HEK293T (cell line): ENCODE measurements at places on chromosomes 11 and 22.
A peak's percentile ranks its signal among the peaks of the same experiment; 100 is the strongest.

DNA sequence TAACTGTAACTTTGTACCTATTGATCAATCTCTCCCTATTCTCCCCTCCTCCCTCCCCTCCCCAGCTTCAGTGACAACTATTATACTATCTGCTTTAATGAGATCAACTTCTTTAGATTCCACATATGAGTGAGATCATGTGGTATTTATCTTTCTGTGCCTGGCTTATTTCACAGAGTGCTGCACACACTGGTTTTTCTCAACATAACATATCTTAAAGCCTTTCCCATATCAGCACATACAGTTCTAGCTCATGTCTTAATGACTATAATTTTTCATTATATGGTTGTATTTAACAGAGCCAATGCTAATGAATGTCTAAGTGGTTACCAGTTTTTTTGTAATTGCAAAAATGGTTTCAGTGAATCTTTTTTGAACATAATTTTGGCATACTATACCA is 340.3 kb upstream of the DDI1 start:
- no peak for DNase-seq

GRCh38 chr11:114784891-114785290 is 106.6 kb downstream of the NXPE2 start:
- DNase-seq, result no peak

DNA sequence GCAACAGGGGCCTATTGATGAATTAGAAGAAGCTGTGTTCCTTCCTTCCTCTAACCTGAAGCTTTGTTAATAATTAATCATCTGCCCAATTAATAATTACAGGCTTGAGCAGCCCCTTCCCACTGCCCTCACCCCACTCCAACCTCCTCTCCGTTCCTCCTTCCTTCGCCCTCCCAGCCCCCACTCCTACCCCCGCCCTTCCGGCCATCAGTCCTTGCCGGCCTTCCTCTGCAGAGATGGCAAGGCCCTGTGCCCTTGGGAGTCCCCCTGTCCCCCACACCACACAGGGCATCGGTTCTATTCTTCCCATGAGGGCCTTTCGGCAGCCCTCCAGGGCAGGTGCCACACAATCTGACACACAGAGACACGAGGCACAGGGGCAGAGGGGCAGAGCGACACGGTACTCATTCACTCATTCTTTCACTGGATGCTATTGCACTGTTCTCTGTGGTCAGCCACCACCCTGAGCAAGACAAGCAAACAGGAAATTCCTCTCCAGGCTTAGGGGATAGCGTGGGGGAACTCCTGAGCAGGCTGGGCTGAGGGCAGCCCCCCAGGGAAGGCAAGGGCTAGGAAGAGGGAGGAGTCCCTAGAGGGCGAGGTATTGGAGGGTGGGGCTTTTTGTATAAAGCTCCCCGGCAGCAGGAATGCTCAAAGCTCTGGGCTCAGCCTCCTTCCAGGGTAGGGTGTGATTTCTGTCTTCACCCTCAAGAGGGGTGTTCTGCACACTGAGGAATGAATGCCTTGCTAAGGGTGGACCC is 14.7 kb downstream of the MGAT3 start:
- no peak for DNase-seq

- peak; percentile 39 for DNase-seq
Observed at GRCh38 chr22:21837248-21837979, 30.0 kb downstream of the MAPK1 start.

- DNase-seq, result no peak
Observed at GRCh38 chr11:76674517-76675400, 4.2 kb upstream of the LRRC32 start.

DNA sequence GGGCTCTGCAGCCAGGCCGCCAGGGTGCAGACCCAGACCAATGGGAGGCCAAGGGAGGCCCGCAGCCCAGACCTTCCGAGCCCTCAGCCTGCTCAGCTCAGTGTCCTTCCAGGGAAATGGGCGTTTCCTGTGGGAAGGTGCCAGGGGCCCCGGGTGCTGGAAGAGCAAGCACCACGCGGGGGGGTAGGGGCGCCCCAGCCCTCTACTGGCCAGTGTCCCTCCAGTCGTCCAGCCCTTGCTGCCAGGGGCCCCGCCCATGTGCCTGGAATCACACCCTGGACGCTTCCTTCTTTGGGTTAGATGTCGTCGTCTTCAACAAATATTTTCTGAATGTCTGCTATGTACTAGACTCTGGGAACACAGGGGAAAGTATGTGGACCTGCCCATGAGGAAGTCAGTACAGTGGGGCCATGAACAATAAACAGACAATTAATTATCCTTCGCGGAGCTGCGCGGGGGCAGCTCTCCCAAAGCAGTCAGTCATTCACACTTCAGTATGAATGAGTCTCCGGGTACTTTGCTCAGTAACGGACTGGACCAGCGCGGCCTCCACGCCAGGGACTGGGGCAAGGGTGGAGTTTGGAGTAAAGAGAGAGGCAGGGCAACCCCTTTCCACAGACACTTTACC is 60.2 kb downstream of the CDKN1C start:
- DNase-seq, result no peak

DNA sequence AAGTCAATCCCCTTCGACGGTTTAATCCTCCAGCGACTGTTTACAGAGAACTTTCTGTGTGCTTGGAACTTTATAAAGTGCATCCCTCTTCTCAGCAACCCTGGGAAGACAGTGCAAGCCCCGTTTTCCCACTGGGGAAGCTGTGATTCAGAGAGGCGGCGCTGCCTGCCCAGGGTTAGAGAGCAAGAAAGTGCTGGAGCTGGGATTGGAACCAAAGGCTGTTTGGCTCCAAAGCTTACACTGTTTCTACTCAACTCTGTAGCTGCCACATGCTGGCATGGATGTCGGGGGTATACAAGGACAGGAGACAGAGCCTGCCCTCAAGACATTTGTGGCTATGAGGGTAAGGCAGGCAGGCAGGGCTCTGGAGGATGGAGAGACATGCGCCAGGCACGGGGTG is 13.0 kb downstream of the FBLN1 start:
- DNase-seq, result no peak

DNA sequence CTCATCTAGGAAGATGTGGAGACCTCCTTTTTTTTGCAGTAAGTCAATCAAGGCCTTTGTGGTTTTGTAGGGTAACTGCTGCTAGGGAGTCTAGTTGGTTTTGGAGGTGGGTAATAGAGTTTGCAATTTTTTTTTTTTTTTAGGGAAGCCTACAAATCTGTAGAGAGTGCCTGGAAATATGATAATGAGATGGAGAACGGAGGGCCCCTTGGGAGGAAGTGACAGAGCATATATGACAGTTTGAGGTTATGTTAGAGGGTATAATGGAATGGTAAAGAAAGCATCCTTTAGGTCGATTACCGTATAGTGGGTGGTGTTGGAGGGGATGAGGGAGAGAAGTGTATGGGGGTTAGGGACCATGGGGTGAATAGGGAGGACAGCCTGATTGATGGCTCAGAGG is 98.3 kb downstream of the ELP4 start:
- no peak for DNase-seq

DNA sequence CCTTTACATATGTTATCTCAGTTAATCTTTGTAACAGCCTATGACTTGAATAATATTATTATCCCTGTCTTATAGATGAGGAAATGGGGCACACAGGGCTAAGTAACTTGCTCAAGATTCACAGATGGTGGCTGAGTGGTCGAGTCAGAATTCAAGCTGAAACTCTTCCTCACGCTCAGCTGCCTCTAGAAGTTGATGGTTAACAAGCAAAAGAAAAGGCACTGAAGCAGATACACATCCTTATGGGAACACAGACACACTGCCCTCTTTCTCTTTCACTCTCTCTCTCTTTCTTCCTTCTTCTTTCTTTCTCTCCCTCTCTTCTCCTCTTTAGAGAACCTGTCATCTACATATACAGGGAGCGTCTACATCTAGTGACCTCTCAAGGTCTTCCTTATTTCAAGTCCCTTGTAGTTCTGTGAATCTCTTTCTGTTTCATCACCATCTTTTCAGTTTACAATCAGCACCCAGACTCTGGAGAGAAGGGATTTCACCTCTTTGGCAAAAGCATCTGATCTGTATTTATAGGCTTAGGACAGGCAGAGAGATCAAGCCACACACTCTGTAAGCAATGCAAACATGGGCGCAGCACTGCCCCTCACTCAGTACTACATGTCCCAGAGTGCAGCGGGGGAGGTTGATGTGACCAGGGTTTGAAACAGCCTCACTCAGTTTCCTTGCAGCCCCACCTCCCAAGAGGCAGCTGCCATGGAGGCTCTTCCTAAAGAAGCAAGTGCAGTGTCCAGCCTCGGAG is 75.7 kb downstream of the GRAMD1B start:
- DNase-seq, result no peak

GRCh38 chr11:72204886-72205285 is 11.7 kb upstream of the FOLR2 start:
- no peak for DNase-seq

DNA sequence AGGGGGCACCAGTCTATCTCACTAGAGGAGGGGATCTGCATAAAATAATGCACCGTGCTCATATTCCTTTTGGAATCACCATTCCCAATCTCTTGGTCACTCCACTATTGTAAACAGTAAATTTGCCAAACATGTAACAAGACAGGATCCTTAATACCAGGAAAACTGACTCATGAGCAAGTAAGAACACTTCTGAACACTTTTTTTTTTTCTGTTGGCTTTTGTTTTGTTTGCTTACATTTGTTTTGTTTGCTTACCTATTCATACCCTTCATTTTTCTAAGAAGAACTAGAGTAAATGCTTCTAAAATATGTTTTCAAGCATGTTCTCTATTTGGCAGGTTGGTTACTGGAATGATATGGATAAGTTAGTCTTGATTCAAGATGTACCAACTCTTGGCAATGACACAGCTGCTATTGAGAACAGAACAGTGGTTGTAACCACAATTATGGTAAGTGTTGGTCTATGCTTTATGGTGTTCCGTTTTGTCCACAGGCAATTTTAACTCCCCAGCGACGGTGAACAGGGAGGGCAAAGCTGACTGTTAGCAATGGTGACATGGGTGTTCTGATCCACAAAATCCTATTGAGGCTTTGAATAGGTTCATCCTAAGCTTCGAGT is 111.8 kb downstream of the MSANTD4 start:
- no peak for DNase-seq

GRCh38 chr11:117883063-117883462 is 6.6 kb upstream of the FXYD6 start:
- DNase-seq, result no peak

DNA sequence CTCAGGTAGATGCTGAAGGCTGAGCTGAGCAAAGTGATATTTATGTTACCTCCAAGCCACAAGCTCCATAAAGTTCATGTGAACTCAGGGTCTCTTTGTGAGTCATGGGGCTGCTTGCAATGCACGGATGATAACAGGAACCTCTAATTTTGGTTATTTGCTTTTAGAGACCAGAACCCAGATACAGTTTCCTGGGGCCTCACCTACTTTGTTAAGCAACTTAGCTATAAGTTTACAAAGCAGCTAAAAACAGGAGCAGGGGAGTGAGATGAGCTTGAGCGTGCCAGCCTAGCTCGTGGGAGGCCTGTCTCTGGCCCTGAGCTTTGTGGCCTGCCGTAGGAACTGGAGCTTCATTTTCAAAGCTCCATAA is 29.2 kb downstream of the SREBF2 start:
- no peak for DNase-seq

DNA sequence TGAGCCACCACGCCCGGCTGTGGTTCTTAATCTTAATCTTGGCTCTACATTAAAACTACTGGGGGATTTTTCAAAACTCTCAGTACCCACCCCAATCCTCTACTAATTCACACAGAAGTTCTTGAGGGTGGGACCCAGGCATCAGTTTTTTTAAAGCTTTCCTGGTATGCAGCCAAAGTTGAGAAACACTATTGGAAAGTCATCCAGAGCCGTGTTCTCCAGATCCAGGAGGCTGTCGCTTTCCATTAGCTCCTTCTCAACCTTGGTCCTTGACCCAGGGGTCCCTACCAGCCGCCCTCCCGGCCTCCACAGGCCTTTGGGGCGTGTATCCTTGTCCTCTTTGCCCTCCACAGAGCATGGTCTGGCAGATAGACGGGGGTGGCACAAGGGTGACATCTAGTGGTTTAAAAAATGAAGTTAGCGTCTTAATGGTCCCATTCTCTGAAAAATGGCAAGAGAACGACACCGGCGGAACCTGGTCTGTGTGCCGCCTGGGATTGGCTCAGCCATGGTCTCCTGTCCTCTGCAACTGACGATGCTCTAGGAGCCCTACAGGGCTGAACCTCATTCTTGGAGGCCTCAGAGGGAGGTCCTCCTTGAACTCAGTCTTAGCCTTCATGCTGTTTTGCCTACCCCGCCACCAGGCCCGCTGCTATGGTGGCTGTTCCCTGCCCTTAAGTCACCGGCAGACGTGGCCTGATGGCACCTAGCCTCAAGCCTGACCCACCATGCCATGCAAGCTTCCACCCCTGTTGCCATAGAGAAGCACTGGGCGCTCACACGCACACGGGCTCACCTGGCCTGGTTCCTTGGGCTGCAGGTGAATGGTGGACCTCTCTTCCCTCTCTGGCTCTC is 152.0 kb upstream of the SYN3 start:
- peak; percentile 76 for DNase-seq

- DNase-seq, result no peak
Observed at GRCh38 chr22:20621162-20621561, 113.8 kb downstream of the MED15 start.

DNA sequence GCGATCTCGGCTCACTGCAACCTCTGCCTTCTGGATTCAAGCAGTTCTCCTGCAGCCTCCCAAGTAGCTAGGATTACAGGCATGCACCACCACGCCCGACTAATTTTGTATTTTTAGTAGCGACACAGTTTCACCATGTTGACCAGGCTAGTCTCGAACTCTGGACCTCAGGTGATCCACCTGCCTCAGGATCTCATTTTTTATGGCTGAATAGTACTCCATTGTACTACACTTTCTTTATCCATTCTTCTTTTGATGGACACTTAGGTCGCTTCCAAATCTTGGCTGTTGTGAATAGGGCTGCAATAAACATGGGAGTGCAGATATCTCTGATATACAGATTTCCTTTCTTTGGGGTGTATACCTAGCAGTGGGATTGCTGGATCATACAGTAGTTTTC is 20.8 kb downstream of the XRCC6 start:
- DNase-seq, result no peak

- no peak for DNase-seq
Observed at GRCh38 chr11:68505596-68505995, 45.0 kb downstream of the PPP6R3 start.

- no peak for DNase-seq
Observed at GRCh38 chr11:123302751-123303195, 107.7 kb upstream of the CLMP start.

GRCh38 chr11:68463714-68464113 is 3.2 kb downstream of the PPP6R3 start:
- no peak for DNase-seq

DNA sequence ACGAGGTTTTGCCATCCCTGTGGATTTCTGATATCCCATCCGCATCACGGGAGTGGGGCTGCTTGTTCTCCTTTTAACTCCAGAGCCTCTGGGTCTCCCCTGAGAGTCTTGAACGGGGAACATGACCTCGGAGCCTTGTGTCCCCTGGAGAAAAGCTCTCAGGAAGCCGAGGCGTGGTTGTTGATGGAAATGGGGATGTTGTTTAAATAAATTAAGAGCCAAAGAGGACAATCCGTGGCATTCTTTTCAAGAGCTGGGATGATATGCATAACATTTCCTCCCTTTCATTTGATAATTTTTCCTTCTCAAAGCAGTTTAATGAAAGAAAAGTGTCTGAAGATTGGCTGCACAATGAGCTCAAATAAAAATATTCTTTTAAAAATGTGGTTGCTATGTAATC is 14.2 kb downstream of the TSPAN18 start:
- DNase-seq, result no peak
